Stimulated activated CD8-positive, alpha-beta memory T cell treated with anti-CD3 and anti-CD28 coated beads, Interleukin-15, amount 100 ng/mL, for 1 hour (primary cell): ENCODE measurements at places on chromosomes 5 and 9.

- no peak for DNase-seq
Observed at GRCh38 chr9:126424511-126424910, 97.9 kb downstream of the MVB12B start.

GRCh38 chr5:593511-593910 is 18.6 kb upstream of the CEP72 start:
- no peak for DNase-seq

- no peak for DNase-seq
Observed at GRCh38 chr5:149360272-149360671, 2.4 kb downstream of the PCYOX1L start.

DNA sequence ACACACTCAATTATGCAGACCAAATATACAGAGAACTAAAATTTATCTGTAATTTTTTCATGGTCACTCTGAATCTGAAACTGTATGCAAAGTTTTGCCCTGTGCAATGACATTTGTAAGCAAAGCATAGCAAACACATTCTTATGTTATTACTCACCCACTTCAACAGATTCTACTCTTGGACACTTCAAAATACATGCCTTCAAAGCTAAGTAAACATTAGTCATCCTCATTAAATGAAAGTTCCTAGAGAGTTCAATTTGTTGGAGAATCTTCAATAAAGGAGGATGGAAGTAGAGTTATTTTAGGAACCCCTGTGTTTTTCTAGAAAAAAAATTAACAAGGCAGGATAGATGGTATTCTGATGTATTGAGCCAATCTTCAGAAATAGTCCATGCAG is 639.7 kb upstream of the C9orf72 start:
- DNase-seq, result no peak
